ENCODE measurements at places on chromosomes 7 and 10.

DNA sequence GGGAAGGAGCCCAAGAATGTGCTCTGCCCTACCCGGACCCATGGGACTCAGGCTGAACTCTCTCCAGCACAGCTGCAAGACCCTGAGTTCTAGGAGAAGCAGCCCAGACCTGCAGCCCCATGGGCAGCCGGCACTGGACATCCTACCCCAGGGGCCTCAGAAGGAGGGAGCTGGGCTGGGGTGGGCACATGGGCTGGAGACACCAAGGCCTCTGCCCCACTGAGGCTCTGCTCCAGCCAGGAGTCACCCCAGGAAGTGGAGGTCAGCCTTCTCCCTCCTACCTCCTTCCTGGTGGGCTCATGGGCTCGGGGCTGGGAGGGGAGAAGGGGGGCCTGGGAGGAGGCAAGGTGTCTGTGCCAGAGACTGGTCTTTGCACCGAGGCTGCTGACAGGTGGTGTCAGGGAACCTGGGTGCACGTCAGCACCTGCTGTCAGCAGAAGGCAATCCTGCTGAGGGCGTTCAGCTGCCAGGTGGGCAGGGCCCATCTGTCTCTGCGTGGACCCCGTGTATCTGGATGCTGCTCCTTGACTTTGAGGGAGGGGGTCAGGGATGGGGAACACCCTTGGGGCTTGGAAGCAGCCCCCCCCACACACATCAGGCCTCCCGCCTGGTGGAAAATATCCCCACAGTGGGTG lies 95.2 kb downstream of the PDGFA start:
- DNase-seq = no peak

DNA sequence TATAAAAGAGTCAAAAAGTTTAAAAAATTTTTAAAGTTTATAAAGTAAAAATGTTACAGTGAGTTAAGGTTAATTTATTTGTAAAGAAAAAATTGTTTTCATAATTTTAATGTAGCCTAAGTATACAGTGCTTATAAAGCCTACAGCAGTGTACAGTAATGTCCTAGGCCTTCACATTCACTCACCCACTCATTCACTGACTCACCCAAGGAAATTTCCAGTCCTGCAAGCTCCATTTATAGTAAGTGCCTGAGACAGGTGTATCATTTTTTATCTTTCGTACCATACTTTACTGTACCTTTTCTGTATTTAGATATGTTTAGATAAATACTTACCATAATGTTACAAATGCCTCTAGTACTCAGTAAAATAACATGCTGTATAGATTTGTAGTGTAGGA lies 269.7 kb upstream of the PHF14 start:
- no peak for DNase-seq

GRCh38 chr7:137601642-137602041 lies 245.1 kb downstream of the DGKI start:
- no peak for DNase-seq

DNA sequence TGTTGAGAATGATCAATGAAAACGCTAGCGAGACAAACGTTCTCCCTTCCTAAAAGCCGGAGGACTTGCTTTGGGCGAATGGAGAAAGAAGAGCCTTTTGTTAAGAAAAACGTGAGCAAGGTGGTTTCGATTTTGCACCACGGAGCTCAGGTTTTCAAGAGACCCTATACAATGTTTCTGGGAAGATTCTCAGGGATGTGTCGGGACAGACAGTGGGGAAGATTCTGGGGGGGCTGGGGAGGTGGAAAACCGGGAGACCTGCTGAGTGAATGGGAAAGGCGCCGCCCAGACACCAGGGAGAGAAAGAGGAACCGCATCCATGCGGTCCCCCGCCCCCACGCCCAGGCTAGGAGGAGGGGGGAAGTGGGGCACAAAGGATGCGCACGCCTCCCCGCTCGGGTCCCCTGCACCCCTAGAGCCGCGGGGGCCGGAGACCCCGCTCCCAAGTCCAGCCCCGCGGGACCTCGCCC lies 745 bp downstream of the YWHAG start:
- peak; percentile 79 for DNase-seq

GRCh38 chr10:1126461-1126860 lies 70.3 kb downstream of the WDR37 start:
- DNase-seq = no peak

Measured in hepatocyte (in vitro differentiated cells).